Central memory CD8-positive, alpha-beta T cell (primary cell): ENCODE measurements at places on chromosomes 2 and 18.

- H3K36me3 ChIP-seq = peaks cover 8% of the 10 kb centered on the region
- no peaks in the 10 kb centered on the region for H3K27me3 ChIP-seq
Observed at GRCh38 chr2:134320930-134321329, 67.1 kb downstream of the MGAT5 start.

DNA sequence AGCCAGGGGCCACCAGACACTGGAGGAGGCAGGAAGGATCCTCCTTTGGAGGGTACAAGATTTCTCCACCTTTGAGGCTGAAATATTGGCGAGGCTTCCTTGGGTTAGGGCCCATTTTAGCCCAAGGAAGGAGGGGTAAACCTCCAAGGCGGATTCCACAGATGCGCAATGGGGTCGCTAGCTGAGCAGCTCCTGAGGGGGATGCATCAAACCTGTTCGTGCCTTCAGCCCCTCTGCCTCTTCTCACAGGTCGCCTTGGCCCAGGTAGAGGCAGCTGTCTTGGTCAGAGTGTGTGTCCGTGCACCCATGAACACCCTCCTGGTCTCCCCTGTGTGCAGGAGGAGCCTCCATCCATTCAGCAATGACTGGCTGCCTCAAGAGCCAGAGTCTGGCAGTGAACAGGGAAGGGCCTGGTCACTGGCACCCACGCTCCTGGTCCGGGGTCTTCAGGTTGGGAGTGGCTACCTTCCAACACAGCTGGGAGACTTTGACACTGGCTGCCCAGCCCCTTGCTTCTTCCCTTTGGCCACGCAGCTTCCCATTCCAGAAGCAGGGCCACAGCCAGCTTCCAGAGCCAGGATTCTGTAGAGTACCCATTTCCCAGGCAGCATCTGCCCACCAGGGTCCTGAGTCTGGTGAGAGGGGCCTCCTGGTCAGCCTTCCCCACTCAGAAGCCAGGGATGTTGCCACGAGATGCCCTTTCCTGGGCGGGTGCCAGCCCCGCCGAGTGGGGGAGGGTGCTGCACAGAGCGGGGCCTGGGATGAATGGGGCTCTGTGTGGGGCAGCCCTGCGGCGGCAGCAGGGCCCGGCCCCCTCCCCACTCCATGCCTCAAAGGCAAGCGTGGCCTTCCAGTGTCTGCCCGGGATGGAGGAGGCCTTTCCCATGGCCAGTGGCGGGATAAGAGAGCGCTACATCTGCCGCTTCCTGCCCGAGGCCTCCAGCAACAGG, 95.8 kb upstream of the GPC1 start:
- H3K27me3 ChIP-seq = peaks cover 48% of the 10 kb centered on the region
- no peak overlapping the region for H3K27ac ChIP-seq
- H3K4me3 ChIP-seq = no peak overlapping the region
- no peaks in the 10 kb centered on the region for H3K36me3 ChIP-seq
- DNase-seq = no peak
- H3K4me1 ChIP-seq = no peaks in the 10 kb centered on the region

- no peak overlapping the region for H3K27ac ChIP-seq
- H3K4me3 ChIP-seq = no peak overlapping the region
- no peaks in the 10 kb centered on the region for H3K4me1 ChIP-seq
- H3K36me3 ChIP-seq = no peaks in the 10 kb centered on the region
- no peaks in the 10 kb centered on the region for H3K27me3 ChIP-seq
Observed at GRCh38 chr2:228629251-228629650, 447.8 kb upstream of the SPHKAP start.

DNA sequence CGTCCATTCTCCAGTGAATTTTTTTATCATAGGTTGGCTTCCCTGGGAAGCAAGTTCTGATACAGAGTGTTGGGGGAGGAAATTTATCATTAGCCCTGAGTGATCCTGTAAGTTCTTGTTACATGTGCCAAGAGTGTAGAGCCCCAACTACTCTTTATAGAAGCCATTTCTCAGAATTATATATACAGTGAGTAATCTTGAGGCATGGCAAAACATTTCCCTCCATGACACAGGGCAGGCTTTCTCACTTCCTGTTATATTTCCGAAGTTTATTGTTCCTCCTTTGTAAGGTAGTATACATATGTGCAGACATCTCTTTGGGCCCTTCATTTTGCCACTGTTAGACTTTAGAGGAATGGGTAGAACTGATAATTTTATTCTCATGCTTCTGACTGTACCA, 484.7 kb upstream of the NRXN1 start:
- no peak for DNase-seq
- H3K4me1 ChIP-seq = no peaks in the 10 kb centered on the region
- H3K27ac ChIP-seq = no peak overlapping the region

GRCh38 chr2:85684806-85685205, 9.4 kb upstream of the GNLY start:
- no peak for DNase-seq
- no peak overlapping the region for H3K4me3 ChIP-seq
- H3K36me3 ChIP-seq = no peaks in the 10 kb centered on the region
- H3K27ac ChIP-seq = no peak overlapping the region
- H3K4me1 ChIP-seq = peaks cover 4% of the 10 kb centered on the region

- H3K4me3 ChIP-seq = no peak overlapping the region
- H3K4me1 ChIP-seq = no peaks in the 10 kb centered on the region
- peaks cover 1% of the 10 kb centered on the region for H3K36me3 ChIP-seq
- peaks cover 15% of the 10 kb centered on the region for H3K27me3 ChIP-seq
Observed at GRCh38 chr2:15076668-15077067, 444.2 kb downstream of the LRATD1 start.

GRCh38 chr2:203718087-203718486, 11.6 kb downstream of the CD28 start:
- no peaks in the 10 kb centered on the region for H3K27me3 ChIP-seq
- peak overlapping the region; percentile 92 for H3K27ac ChIP-seq
- H3K4me1 ChIP-seq = peaks cover 90% of the 10 kb centered on the region
- H3K36me3 ChIP-seq = peaks cover 42% of the 10 kb centered on the region
- peak; percentile 39 for DNase-seq
- peak overlapping the region; percentile 60 for H3K4me3 ChIP-seq

GRCh38 chr18:77897606-77898005, 648.0 kb downstream of the GALR1 start:
- no peak for DNase-seq
- H3K27ac ChIP-seq = no peak overlapping the region

DNA sequence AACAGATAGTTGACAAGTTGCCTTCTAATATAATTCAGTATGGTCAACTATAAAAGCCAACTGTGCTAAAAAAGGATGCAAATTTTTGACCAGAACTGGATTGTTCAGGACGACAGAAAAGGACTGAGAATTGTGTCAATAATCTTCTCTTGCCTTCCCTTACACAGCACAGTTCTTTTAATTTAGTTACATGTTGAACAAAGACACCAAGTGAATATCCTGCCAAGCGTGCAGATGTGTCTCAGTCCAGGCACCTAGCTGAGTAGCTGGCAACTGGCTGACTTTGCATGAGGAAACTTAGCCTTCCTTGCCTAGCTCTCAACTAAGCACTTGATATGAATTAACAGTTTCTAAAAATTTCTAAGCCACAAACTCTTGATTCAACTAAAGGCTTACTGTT, 801.4 kb downstream of the BCL11A start:
- H3K27ac ChIP-seq = no peak overlapping the region
- H3K36me3 ChIP-seq = no peaks in the 10 kb centered on the region
- no peaks in the 10 kb centered on the region for H3K4me1 ChIP-seq
- DNase-seq = no peak
- H3K27me3 ChIP-seq = no peaks in the 10 kb centered on the region

- H3K27ac ChIP-seq = no peak overlapping the region
- H3K4me3 ChIP-seq = no peak overlapping the region
- peaks cover 44% of the 10 kb centered on the region for H3K27me3 ChIP-seq
Observed at GRCh38 chr2:198311020-198311419, 506.6 kb downstream of the PLCL1 start.

DNA sequence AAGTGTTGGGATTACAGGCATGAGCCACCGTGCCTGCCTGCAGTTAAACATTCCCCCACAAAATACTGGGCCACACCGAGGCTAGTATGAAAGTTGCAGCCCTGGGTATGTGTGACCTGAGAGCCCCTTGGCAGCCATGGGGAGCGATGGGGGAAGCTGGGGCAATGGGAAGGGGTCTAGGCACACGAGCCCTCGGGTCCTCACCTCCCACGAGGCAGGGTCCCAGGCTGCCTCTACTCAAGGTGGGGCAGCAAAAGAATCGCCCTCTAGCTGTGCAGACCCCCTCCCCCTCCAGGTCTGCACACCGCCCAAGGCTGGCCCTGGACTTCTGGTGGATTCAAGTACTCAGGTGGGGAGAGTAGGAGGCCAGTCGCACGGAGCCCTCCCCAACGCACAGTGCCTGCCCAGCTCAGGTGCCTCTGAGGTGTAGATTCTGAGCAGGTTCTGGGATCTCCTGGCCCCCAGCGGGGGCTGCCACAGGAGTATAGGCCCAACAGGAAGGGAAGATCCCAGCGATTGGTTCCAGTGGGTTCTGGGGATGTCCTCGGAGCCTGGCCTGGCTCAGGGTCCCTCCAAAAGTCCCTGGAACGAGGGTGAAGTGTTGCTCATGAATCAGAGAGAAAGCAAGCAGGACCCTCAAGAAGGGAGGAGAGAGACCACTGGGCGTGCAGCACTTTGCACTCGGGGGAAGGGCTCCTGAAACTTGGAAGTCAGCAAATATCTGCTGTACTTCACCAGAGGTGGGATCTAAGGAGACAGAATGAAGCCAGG, 2.6 kb downstream of the GPR35 start:
- no peaks in the 10 kb centered on the region for H3K27me3 ChIP-seq
- no peak for DNase-seq
- peak overlapping the region; percentile 66 for H3K27ac ChIP-seq
- H3K4me3 ChIP-seq = peak overlapping the region; percentile 47
- H3K36me3 ChIP-seq = peaks cover 9% of the 10 kb centered on the region
- peaks cover 31% of the 10 kb centered on the region for H3K4me1 ChIP-seq
